ENCODE measurements at places on chromosomes 4 and X.

DNA sequence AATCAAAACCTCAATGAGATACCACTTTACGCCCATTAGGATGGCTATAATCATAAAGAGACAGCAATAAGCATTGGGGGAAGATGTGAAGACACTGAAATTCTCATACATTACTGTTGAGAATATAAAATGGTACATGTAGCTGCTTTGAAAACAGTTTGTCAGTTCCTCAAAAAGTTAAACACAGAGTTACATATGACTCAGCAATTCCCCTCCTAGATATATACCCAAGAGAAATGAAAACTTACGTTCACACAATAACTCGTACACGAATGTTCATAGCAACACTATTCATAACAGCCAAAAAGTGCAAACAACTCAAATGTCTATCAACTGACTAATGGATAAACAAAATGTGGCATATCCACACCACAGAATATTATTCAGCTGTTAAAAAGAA is 36.6 kb downstream of the PHF8 start:
- H3K27me3 ChIP-seq, result no peaks in the 10 kb centered on the region
- H3K4me1 ChIP-seq, result no peaks in the 10 kb centered on the region
- peaks cover 21% of the 10 kb centered on the region for H3K36me3 ChIP-seq
- no peak overlapping the region for H3K27ac ChIP-seq

- H3K36me3 ChIP-seq, result no peaks in the 10 kb centered on the region
- H3K4me1 ChIP-seq, result no peaks in the 10 kb centered on the region
Observed at GRCh38 chr4:52996261-52997131, 134.4 kb downstream of the RASL11B start.

GRCh38 chr4:140076307-140076706 is 77.7 kb downstream of the MAML3 start:
- no peak for DNase-seq
- no peak overlapping the region for H3K27ac ChIP-seq
- H3K36me3 ChIP-seq, result peaks cover 1% of the 10 kb centered on the region
- peak overlapping the region; percentile 13 for H3K4me3 ChIP-seq
- H3K4me1 ChIP-seq, result peaks cover 51% of the 10 kb centered on the region

GRCh38 chrX:153878969-153879653 is 6.9 kb downstream of the L1CAM start:
- peak overlapping the region; percentile 80 for H3K4me3 ChIP-seq
- peak; percentile 8 for DNase-seq
- no peaks in the 10 kb centered on the region for H3K36me3 ChIP-seq
- H3K4me1 ChIP-seq, result peaks cover 24% of the 10 kb centered on the region
- peak overlapping the region; percentile 73 for H3K27ac ChIP-seq

DNA sequence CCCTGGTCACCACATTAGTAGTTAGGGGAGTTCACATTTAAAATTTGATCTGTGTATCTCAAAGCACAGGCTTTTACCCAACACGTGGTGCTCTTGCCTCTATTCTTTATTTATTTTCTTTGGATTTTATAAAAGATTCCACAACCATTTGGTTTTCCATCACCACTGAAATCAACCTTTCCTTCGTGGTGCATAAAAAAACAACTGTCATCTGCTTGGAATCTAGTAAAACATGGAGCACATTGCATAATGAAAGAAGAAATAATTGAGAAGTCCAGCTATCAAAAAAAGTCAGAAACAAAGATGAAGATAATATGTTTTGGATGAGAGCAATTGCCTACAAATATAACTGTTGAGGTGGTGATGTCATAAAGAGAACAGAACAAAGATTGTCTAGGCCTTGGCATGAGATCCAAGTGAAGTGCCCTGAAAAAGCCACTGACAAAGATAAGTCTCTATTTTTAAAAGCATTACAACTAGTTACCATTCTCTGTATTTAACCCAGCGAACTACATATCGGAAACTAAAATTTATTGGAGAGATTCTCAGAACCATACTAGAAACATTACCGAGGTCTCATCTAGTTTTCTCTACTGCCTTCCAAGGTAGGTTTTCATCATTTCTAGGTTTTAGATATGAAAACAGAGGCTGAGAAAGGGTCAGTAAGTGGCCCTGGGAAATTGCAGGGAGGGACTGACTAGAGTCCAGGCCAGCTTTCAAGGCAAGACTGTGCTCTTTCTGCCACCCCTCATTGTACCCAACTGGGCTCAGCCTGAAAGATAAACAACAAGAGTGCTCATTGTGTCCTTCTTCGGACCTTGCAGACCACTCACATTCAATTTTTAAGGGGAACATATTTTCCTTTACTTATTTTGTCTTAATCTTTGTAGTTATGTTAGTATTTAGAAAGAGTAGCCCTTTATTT is 127.3 kb downstream of the MAD2L1 start:
- H3K36me3 ChIP-seq, result no peaks in the 10 kb centered on the region
- no peak overlapping the region for H3K27ac ChIP-seq
- H3K4me3 ChIP-seq, result no peak overlapping the region
- H3K4me1 ChIP-seq, result no peaks in the 10 kb centered on the region

DNA sequence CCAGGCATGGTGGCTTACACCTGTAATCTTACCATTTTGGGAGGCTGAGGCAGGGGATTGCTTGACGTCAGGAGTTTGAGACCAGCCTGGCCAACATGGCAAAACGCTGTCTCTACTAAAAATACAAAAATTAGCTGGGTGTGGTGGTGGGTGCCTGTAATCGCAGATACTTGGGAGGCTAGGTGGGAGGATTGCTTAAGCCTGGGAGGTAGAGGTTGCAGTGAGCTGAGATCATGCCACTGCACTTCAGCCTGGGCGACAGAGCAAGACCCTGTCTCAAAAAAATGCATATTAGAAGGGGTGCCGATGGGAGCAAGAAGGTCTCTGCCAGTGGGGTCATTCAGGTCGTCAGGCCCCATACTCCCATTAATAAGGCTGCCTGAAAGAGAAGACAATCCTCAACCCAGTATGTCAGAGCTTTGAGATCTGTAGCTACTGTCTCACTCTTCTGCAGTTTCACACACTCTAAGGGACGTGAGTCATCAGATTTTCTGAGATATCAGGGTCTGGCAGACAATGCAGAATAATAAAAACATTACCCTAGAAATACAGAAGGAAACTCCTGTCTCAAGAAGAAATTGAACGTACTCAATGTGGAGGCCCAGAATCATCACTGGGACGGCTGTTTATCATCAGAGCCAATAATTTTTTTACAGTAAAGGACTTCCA is 176.7 kb upstream of the FAT1 start:
- DNase-seq, result no peak
- H3K27me3 ChIP-seq, result no peaks in the 10 kb centered on the region
- H3K27ac ChIP-seq, result no peak overlapping the region
- no peaks in the 10 kb centered on the region for H3K4me1 ChIP-seq
- H3K36me3 ChIP-seq, result no peaks in the 10 kb centered on the region
- H3K4me3 ChIP-seq, result no peak overlapping the region

- peak overlapping the region; percentile 37 for H3K4me3 ChIP-seq
- H3K27ac ChIP-seq, result peak overlapping the region; percentile 34
- peaks cover 3% of the 10 kb centered on the region for H3K36me3 ChIP-seq
- no peak for DNase-seq
Observed at GRCh38 chrX:49187526-49187925, 1.4 kb upstream of the PRICKLE3 start.

DNA sequence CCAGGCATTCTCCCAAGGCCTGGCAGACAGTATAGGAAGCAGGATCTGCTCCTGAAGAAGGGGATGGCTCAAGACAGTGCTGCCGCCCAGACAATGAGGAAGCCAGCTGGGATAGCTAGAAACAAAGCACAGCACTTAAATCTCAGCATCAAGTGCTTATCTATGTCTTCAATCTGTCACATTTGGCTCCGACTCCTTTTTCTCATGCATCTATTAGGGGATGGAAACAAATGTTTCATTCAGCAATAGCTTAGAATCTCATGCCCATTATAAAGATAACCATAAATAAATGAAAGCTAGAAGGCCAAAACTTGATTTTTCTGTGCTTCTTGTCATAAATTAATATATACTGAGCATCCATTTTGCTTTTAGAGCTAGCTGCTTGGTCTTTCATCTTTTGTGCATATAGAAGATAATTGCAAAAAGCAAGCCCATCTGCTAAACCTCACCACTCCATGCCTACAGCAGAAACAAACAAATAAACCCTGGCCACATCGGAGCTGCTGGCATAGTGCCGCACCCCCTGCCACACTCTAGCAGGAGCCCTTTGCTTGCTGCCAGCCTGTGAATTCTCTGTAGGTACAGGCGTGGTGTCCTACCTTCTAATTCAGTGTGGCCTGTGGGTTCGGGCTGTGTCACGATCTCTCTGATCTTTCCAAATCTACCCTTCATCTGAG is 75.9 kb downstream of the AASDH start:
- DNase-seq, result no peak
- H3K36me3 ChIP-seq, result no peaks in the 10 kb centered on the region
- no peak overlapping the region for H3K4me3 ChIP-seq
- H3K4me1 ChIP-seq, result no peaks in the 10 kb centered on the region

- peaks cover 6% of the 10 kb centered on the region for H3K4me1 ChIP-seq
- DNase-seq, result no peak
- H3K27me3 ChIP-seq, result peaks cover 8% of the 10 kb centered on the region
- H3K4me3 ChIP-seq, result no peak overlapping the region
Observed at GRCh38 chr4:183838987-183839712, 66.0 kb upstream of the STOX2 start.

DNA sequence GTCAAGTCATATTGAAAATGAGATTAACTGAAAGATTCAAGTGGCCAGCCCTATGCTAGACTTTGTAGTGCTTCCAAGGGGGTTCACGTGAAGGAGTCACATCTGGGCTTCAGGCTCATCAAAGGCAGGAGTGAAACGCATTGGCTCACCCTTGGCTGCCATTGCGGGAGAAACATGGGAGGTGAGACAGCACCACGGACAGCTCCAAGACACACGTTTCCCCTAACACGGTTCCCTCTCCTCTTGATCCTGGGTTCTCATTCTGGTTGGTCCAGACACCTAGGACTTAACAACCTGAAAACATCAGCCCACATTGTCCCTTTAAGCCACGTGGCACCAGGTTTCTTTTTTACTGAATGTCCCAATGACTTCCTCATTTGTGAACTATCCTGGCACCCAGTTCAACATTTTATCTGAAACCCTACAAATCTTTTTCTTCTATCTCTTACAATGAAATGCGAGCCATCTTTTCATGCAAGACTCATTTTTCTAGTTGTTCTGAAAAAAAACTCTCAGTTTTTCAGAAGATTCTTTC is 279.0 kb upstream of the VCX3A start:
- H3K36me3 ChIP-seq, result no peaks in the 10 kb centered on the region
- H3K27ac ChIP-seq, result no peak overlapping the region
- no peaks in the 10 kb centered on the region for H3K4me1 ChIP-seq
- no peak overlapping the region for H3K4me3 ChIP-seq
- no peaks in the 10 kb centered on the region for H3K27me3 ChIP-seq

DNA sequence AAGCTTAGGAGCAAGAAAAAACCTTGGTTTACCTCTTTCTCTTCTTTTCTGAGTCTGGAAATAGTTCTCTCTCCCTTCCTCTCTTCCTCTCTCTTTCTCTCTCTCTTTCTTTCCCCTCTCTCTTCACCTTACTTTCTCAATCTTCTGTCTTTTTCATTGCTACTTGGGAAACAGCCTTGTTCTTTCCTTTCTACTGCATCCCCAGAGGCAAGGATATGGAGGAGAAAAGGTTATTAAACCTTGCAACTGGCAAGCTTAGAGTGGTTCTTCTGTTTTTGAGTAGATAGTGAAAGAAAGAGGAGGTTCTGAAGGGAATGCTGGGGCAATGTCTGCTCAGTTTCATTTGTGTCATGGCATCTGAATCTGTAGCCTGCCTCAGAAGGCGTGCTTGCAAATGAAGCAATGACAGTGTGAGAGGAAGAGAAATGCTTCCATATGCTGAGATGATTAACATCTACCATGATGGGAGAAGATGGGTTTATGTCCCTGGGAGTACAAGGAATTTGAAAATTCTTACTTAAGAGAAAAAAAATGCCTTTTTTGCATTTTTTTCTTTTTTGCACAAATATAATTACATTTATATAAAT is 190.6 kb downstream of the CEP135 start:
- no peak for DNase-seq
- peaks cover 5% of the 10 kb centered on the region for H3K27me3 ChIP-seq
- H3K36me3 ChIP-seq, result no peaks in the 10 kb centered on the region
- H3K4me1 ChIP-seq, result no peaks in the 10 kb centered on the region

DNA sequence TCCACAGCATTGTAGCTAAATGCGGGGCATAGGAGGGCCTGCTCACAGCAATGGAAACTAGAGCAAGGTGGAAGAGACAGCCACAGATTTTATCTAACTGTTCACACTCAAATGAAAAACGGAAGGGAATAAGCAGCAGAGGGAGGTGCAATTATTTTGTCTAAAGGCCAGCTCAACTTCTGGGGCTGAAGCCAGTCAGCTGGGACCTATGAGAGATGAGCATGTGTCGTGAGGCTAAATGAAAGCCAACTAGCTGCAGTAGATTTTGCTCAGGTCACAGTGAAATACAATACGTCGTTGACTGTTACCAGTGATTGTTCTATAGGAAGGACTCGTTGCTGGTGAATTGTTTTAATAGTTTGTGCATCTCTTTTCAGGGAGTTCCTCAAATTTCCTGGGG is 26.4 kb upstream of the FGFBP2 start:
- no peaks in the 10 kb centered on the region for H3K36me3 ChIP-seq
- H3K4me1 ChIP-seq, result no peaks in the 10 kb centered on the region
- H3K4me3 ChIP-seq, result no peak overlapping the region
- no peak overlapping the region for H3K27ac ChIP-seq

GRCh38 chrX:17475449-17476217 is 100.6 kb downstream of the NHS start:
- H3K27ac ChIP-seq, result no peak overlapping the region
- DNase-seq, result no peak
- no peaks in the 10 kb centered on the region for H3K36me3 ChIP-seq
- no peak overlapping the region for H3K4me3 ChIP-seq
- no peaks in the 10 kb centered on the region for H3K27me3 ChIP-seq
- H3K4me1 ChIP-seq, result no peaks in the 10 kb centered on the region

DNA sequence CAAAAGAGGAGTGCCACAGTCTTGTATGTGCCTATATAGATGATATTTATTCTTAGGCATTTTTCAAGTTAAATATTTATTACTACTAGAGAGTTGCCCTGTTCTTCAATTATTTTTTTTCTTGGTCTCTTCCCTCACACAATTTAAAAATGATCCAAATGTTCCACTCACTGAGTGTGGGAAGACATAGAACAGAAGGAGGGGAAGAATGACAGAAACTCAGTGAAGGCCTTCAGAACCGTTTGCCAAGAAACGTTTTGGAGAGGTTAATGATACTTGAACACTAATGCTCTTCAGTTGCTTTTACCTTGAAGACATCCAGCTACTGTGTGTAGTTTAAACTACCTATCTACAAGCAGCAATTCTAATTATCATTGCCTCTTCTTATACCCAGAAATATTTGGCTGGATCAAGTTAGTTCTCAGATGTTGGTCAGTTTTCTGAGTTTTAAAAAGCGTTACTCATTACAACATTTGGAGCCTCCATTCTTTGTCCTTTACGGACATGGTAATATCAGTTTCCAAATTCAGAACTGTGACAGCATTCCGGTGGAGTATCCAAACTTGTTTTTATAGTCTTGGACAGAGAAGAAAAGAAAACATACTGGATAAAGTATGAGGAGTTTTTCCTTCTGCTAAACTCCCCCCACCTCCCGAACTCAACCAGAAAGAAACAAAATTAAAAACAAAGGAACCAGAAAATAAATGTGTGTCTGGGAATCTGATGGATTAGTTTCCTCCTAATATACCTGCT is 389.7 kb downstream of the SPRY1 start:
- H3K27ac ChIP-seq, result no peak overlapping the region
- no peak for DNase-seq
- H3K36me3 ChIP-seq, result no peaks in the 10 kb centered on the region
- H3K4me3 ChIP-seq, result no peak overlapping the region

All from activated T-helper 1 cell treated with anti-CD3 and anti-CD28 coated beads, Interleukin-12 subunit alpha, Interleukin-12 subunit beta, Interleukin-2, Interleukin-4 antibody, amounts not matched to agents 30 ng/mL and 10 ng/mL and 1 ng/mL, durations not matched to agents 14 hours and 24 hours and 36 hours (primary cell).